ENCODE measurements at places on chromosomes 4 and X.

DNA sequence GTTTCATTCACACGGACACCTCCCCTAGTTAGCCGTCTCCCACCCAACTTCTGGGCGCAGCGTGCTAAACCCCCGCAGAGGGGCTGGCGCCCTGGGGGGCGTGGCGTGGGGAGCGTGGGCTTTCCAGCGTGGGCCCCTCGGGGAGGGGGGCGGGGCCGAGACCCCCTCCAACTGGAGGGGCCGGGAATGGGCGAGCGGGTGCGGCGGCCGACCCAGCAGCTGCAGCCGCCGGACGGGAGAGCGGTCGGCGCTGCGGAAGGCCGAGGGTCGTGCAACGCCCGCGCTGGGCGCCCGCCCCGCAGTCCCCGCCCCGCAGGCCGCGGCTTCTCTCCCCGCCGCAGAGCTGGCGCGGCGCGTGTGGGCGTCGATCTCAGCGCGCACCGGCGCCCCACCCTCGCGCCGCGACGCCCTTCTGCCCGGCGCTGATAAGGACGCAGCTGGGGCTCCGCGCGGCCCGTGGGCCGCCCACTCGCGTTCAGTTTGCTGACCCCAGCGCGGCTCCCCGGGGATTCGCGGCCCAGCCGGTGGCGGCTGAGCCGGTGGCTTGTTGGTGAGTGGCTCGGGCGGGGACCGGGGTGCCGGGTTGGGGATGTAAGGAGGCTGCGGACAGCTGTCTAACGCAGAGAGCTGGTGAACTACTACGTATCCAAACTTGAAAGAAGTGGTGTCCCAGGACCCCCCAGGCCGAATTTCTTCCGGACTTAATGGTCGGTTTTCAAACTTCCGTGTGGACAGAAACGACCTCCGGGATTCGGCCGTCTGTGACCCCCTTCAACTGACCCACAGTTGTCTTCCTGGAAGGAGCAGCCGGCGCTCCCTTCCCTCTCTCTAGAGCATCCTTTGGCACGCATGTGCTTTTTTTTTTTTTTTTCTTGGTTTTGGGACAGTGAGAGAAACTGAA lies 1.5 kb downstream of the FHDC1 start:
- peak; percentile 8 for DNase-seq

- DNase-seq: no peak
Measured at GRCh38 chr4:183554878-183555585, 50.2 kb downstream of the ING2 start.

GRCh38 chr4:150207871-150208270 lies 129.6 kb downstream of the DCLK2 start:
- DNase-seq: no peak

DNA sequence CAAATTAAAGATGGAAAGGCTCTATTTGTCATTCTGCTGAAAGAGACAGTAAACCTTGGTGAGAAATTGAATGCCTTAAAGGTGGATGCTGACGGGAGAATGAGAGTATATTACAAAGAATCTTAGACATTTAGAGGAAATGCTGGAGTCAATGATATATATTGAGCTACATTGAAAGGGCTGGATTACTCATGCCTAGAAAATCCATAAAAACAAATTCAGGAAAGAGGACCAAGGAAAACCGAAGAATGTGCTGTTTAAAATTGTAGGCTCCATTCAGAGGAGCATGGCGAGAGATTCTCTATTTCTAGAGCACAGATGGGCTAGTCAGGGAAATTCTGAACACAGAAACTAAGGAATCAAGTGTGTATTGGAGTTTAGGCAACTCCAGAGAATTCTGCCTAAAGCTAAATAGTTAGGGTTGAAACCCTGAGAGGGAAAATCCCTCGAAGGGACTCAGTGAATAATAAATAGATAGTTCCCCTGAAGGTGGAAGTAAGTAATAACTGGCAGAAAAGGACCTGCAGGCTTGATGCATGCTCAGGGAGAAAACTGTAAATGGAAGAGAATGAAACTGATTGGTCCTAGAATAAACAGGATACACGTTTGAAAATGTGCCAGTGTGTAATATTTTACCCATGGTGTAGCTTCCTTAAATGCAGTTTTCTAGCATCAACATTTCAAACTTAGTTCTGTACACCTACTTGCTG lies 1532.4 kb upstream of the TENM3 start:
- DNase-seq: no peak

DNA sequence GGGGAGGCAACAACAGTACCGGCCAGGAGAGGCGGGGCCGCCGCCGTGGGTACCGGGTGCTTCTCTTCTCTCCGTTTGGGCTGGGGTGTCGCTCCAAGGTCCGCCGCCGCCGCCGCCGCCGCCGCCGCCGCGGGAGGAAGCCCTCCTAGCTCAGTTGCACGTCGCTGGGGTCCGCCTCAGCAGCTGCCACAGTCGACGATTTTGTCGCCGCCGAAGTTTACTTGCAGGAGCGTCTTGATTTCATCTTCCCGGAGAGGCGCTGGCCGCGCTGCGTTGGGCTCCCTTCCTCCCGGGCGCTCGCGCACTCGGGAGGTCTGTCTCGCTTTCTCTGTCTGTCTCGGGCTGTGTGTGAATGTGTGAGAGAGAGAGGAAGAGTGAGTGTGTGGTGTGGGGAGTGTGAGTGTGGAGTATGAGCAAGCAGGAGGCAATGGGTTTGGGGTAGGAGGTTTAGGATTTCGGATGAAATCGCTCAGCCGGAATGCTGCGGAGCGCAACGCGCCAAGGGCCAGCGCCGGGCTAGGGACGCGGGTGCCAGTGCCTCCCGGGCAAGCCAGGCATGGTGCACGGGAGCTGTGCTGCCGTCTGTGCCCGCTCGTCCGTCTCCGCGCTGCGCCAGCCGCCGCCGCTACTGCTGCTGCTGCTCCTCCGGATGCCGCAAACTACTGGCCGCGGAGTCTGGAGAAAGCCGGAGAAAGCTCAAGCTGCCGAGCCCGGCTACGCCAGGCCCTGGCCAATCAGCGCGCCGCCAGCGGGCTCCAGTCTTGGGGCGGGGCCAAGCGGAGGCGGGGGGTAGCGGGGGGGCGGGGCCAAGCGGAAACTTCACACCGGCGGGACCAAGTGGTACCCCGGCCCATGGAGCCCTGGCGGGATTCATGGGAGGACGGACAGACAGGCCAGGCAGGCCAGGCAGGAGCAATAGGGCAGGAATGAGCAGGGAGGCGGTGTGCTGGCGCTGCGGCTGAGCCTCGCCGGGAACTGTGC lies at the start of gene PCDH19:
TSS of gene PCDH19 (minus strand) at position 664 of the 981 bp plus-strand sequence. CDS start 1,676 bp downstream, outside the sequence.
- DNase-seq: no peak

GRCh38 chr4:28744066-28744465 lies 1883.4 kb downstream of the STIM2 start:
- no peak for DNase-seq

DNA sequence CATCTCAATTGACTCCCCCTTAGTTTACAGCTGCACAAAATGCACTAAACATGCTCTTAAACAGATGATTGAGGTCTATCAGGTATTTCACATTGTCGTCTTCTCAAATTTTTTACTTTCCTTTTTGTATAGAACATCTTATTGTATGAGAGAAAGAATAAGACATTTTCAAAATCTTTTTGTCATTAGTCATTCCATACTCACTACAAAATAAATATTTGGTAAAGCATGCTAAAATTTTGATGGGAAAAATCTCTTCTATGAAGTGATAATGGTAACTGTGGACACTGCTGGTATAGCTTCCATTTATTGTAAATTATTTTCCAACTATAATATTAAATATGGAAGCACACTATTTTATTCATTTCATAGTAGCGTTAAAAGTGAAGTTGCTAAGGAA lies 185.6 kb upstream of the FSTL5 start:
- no peak for DNase-seq

GRCh38 chrX:37678574-37678973 lies 7.0 kb upstream of the XK start:
- no peak for DNase-seq

DNA sequence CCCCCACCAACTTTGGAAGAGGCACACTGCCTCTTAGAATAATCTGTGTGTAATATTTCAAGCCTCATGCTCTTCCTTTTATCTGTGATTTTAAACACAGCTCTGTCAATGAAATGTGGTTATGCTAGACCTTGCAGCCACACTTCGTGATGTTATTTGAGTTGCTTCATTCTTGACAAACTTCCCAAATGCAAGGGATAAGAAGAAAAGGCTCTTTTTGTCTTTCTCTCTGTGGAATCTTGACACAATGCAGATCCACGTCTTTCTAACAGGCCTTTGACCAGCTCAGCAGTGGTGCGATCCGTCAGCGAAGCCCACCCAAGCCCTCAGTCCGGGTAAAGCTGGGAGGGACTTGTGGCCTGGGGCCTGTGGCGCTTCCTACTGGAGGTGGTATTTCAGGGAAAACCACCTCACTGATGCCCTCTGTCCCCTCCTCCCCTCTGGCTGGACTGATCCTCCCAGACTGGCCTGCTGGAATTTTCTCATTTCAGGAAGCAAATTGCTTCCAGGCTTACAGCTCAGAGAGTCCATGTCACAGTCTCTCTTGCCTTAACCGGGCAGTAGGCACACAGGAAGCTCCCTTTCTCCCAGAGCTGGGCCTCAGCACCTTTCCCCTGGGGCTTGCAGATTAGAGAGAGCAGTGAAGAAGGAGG lies 19.5 kb upstream of the CCKAR start:
- no peak for DNase-seq

DNA sequence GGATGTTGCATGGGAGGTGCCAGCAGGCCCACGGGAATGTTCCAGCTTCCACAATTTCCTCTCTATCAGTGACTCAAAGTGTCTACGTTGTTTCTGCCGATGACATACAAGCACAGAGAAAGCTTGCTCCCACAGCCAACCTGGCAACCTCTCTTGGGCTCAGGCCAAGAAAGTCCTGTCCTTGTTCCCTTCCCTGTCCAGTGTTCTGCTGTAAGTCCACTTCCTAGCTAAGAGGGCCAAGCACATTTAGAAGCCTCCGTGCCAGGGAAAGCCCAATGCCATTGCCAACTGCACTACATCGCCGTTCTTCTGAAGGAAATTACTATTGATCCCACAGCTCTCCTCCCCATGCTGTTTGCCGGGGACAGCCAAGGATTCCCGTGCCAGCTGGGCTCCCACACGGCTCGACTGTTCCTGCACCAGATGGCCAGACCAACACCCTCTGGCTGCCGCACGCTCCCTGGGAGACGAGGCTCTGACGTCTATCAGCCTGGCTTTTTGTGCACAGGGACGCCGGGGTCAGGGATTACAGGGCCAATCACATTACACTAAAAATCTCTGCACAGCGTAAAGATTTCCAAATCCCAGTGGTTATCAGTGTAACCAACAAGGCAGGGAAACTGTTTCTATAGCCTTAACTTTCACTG lies 284.0 kb downstream of the BCOR start:
- DNase-seq: no peak

DNA sequence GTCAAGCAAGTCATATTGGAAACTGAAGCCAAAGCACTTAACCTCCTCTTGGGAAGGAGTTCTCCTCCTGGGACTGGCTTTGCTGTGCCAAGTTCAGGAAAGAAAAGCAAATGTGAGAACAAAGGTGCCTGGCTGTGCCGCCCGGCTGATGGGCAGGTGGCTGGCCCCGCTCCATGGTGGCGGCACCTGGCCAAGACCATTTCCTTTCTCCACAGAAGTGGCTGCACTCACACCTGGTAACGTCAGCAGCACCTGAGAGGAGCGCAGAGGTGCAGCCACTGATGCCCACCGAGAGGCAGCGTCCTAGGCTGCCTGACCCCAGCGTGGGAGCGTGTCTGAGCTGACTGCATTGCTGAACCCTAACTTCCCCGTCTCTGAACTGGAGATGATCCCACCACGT lies 54.3 kb downstream of the DCTD start:
- no peak for DNase-seq

GRCh38 chr4:75530556-75531322 lies 16.5 kb downstream of the THAP6 start:
- DNase-seq: no peak

- DNase-seq: no peak
Measured at GRCh38 chrX:124467202-124467601, 120.8 kb downstream of the SH2D1A start.

DNA sequence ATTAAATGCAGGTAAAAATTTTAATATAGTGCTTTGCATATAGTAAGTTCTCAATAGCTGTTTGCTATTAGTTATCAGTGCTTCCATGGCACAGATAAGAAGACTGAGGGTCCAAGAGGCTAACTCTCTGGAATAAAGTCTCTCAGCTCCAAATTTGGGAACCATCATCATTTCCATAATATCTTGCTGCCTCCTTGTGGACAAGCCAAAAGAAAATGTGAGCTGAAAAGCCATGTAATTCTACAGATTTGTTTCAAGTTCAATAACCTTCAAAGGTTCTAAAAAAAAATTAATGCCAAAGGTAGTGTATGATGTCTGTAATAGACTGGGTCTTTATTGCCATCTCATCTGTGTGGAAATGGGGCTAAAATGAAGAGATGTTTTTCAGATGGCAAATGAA lies 136.9 kb upstream of the VCX start:
- no peak for DNase-seq

DNA sequence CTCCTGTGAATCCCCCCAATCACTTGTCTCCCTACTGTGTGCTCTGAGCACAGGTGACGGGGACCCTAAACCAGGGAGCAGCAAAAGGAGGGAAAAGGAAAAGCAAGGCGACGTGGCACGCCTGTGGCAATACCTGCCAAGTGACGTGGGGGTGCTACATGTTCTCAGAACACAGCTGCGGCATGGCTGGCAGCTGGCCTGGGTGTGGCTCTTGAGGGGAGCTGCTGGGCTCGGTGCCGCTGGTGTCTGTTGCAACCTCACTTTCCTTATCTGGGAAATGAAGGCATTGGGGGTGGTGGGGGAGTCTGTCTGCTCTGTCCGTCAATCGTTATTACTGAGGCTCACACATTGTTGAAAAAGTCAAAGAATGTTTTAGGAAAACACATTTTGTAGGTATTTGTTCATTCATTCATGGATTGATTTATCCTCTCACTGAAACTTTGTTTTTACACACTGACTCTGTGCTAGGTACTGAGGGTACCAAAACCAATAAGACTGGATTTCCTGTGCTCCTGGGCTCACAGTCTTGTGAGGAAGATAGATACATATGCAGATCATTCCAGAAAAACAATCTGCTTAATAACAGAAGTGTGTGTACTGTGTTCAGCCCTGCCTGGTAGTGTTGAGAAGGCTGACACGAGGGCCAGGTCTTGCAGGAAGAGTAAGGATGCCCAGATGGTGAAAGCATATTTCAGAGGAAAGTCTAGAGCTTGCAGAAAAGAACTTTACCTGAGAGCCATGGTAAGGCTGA lies 217.6 kb downstream of the PTTG2 start:
- peak; percentile 51 for DNase-seq

All from inflammatory macrophage treated with lipopolysaccharide for 4 hours (primary cell).